ENCODE measurements at places on chromosomes 6 and 20. TPM values are rescaled to one million over a fixed set of nuclear protein-coding genes. Genes with fewer than 3 reads are reported as not detected.
A peak's percentile ranks its signal among the peaks of the same experiment; 100 is the strongest.

Gene NOP56
- total RNA-seq: 429 TPM

Gene C20orf144
- 0.66 TPM for total RNA-seq

DNA sequence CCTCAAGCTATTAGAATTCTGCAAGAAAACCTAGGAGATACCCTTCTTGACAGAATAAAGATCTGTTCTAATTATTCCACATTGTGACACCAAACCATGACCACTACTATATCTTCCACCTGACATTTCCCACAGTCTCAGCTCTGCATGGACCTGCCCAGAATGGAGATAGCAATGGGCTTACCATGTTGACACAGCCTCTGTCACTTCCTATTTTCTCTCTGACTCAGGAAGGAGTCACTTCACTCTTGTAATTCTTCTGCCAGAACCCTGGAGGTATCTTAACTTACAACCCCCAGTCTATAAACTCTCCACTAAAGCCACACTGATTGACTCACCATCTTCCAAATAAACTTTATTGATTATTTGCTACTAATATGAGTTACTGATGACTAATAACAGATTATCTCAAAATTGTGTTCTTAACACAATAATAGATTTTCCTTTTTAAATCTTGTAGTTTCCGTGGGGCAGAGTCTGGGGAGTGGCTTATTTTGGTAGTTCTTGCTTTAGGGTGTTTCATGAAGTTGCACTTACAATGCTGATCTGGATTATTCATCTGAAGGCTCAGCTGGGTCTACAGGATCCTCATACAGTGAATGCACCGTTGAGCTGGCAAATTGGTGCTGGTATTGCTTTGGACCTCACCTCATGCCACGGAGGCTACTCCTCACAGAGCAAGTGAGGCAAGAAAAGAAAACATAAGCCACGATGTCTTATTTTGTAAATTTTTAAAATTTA, 869.9 kb downstream of the KIF16B start:
- H3K27me3 ChIP-seq: no peaks in the 10 kb centered on the region
- H3K36me3 ChIP-seq: no peaks in the 10 kb centered on the region

DNA sequence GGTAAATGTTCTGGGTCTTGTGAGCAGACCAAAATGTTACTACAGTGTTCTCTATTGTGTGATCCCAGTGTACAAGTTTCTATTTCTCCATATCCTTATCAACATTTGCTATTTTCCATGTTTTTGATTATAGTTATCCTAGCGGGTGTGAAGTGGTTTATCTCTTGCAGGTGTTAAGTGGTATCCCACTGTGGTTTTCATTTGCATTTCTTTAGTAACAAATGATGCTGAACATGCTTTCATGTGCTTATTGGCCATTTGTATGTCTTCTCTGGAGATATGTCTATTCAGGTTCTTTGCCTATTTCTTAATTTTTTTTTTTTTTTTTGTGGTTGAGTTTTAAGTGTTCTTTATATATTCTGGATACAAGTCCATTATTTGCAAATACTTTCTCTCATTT, 35.5 kb downstream of the NSFL1C start:
- peaks cover 31% of the 10 kb centered on the region for H3K4me1 ChIP-seq
- no peak for DNase-seq

DNA sequence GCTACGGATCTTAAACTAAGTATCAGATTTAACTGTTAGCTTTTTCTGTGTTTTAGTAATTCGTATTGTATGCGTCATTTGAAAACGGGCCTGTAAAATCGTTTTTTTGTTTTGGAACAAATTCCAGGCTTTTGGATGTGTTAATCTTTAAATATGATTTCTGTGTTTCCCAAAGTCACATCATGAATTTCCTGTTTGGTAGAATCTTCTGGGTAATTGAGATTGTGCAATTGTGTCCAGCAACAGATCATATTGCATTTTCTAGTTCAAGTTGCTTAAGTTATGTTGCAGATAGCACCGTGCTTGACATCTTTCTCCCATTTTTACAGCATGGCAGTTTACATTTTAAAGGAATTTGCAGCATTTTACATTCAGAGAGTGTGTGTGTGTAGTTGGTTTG, 1.9 kb downstream of the MAPK14 start:
- peak overlapping the region; percentile 86 for H3K4me3 ChIP-seq
- H3K36me3 ChIP-seq: no peaks in the 10 kb centered on the region
- H3K27me3 ChIP-seq: peaks cover 4% of the 10 kb centered on the region
- peaks cover 36% of the 10 kb centered on the region for H3K4me1 ChIP-seq

GRCh38 chr6:44940367-44940766, 387.8 kb upstream of the RUNX2 start:
- no peak for DNase-seq
- H3K27ac ChIP-seq: no peak overlapping the region
- H3K27me3 ChIP-seq: no peaks in the 10 kb centered on the region
- no peaks in the 10 kb centered on the region for H3K36me3 ChIP-seq
- no peak overlapping the region for H3K4me3 ChIP-seq

- no peaks in the 10 kb centered on the region for H3K27me3 ChIP-seq
- H3K27ac ChIP-seq: no peak overlapping the region
- no peak overlapping the region for H3K4me3 ChIP-seq
- peaks cover 46% of the 10 kb centered on the region for H3K4me1 ChIP-seq
- no peaks in the 10 kb centered on the region for H3K36me3 ChIP-seq
- no peak for DNase-seq
These were observed 17.8 kb downstream of the GRM4 start for GRCh38 chr6:34128045-34128444.

DNA sequence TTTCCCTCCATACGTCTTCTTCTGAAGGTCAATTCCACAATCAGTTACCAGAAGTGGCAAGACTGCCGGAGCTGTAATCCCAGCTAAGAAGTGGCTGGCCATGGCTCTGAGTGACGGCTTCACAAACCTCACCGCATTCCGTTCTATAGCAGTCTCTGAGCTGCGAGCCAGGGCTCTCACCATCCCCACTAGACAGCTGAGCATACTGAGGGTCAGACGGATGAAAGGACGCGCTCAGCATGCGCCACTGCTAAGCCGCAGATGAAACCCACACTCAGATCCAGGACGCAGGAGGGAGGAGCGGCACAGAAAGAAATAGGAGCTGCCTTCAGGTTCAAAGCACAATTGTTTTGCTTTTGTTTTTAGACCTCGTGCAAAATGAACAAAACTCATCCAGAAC, 97.9 kb downstream of the ANKRD60 start:
- no peak overlapping the region for H3K27ac ChIP-seq
- H3K36me3 ChIP-seq: no peaks in the 10 kb centered on the region
- DNase-seq: no peak
- H3K4me3 ChIP-seq: no peak overlapping the region

DNA sequence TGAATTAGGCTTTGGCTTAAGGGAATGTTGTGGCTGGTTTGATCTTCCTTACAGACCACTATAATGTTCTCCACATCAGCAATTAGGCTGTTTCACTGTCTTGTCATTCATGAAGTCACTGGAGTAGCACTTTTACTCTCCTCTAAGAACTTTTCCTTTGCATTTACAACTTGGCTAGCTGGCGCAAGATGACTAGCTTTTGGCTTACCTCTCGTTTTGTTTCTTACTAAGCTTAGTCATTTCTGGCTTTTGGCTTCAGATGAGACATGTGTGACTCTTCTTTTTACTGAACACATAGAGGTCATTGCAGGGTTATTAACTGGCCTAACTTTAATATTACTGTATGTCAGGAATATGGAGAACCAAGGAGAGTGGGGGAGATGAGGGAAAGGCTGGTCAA, 143.2 kb downstream of the PTCHD4 start:
- no peaks in the 10 kb centered on the region for H3K27me3 ChIP-seq
- DNase-seq: no peak
- H3K27ac ChIP-seq: no peak overlapping the region
- no peaks in the 10 kb centered on the region for H3K36me3 ChIP-seq
- H3K4me1 ChIP-seq: no peaks in the 10 kb centered on the region
- no peak overlapping the region for H3K4me3 ChIP-seq

Measured in GM23338 (cell line).